ENCODE measurements at places on chromosomes 7 and 10.

GRCh38 chr7:76317782-76318487, 15.5 kb downstream of the HSPB1 start:
- peak; percentile 95 for DNase-seq

DNA sequence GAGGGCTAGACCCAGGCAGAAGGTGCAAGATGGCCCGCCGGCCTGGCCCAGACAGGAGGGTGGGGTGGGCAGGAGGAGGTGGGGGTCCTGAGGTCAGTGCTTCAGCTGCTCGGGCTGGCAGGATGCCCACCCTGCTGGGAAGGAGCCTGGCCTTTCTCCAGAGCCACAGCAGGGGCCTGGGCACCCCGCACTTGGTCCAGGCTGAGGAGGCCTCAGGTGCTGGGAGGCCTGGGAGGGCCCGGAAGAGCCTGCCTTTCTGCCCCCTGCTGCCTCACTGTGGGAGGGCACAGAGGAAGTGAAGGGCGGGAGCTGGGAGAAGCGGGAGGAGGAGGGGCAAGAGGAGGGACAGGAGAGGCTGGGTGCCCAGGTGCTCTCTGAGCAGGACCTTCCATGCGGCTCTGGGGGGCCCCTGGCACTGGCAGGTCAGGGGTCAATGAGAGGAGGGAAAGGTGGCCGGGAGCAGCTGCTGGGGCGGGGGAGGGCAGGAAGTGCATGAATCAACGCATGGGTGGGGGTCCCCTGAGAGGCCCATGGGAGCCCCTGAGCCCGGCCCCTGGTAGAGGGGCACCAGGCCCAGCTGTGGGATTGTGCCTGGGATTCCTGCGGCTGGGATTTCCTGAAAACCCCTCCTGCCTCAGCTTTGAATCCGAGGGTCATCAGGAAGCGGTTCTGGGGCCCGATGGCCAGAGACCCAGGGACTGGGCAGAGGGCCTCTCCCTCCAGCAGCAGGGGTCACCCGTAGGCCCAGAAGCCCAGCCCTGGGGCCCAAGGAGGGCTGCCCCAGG, 49.9 kb downstream of the PWWP2B start:
- DNase-seq = peak; percentile 78

- no peak for DNase-seq
These were observed 41.3 kb upstream of the TES start for GRCh38 chr7:116169060-116169459.

GRCh38 chr7:158422196-158422886, 165.3 kb downstream of the PTPRN2 start:
- no peak for DNase-seq

DNA sequence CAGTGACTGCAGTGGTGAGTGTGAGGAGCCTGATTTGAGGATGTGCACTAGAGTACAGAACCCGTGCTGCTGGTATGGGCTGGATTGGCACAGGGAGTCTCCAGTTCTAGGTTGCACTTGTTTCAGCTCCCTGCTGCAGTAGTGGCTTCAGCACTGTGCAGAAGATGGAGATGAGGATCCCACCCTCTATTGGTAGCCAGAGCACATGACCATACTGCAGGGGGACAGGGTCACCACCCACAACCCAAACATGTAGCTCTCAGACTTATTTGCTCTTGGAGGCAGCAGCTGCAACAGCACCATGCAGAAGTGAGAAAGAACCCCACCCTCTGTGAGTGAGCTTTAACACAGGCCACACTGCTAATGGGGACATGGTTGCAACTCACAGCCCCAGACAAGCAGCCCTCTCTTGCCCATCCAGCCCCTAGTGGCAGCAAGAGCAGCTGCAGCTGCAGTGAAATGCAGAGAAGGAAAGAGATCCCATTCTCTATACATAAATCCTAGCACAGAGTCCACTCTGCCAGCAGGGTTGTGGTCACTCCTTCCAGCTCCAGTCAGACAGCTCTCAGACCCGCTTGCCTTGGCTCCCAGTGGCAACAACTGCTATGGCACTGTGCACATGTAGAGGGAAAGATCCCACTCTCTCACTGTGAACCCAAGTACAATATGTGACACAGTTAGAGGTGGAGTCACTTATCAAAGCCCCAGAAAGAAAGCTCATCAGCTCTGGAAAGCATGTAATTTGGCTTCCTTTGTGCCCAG, 51.4 kb upstream of the SCIN start:
- no peak for DNase-seq

GRCh38 chr7:82375713-82376112, 67.9 kb downstream of the CACNA2D1 start:
- no peak for DNase-seq

GRCh38 chr7:134255814-134256213, 60.9 kb downstream of the SLC35B4 start:
- DNase-seq = no peak

DNA sequence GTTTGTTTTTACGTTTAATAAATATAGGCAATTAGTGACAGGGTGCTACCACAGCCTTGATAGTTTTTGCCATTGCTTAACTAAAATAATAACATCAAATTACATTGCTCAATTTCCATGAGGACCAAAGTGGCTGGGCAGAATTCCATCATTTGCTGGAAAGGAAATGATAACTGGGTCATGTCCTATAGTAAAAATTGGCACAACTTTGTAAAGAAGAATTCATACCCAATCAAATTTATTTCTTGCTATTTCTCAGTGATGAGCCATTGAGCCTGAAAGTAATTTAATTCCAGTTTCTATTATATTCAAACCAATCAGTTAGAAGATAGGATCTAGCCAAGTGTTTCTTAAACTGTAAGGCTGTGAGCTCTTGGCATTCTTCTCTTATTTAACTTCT, 102.2 kb upstream of the CTTNBP2 start:
- no peak for DNase-seq

- no peak for DNase-seq
These were observed 1.1 kb upstream of the VOPP1 start for GRCh38 chr7:55573234-55573900.

DNA sequence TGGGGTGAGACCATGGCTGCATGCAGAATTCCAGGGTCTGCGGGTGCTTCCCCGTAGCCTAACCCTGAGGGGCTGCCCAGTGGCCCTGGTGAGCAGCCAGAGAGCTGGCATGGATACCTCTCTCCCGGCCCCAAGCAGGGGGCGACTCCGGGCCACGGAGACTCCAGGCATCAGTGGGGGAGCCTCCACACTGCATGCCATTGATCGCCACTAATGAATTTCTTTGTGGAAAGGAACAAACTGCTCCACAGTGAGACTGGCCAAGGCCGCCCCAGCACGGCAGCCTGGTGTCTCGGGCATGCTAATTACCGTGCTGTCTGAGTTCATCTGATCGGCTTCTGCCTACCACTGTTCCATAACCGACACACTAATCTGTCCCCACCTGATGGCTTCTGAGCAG, 184.4 kb downstream of the GRID1 start:
- DNase-seq = no peak

GRCh38 chr10:48296576-48297098, 9.8 kb upstream of the MAPK8 start:
- DNase-seq = no peak

Measured in CD4-positive, alpha-beta T cell treated with Interferon gamma for 1 hour (primary cell).